OCI-LY7 (cell line): ENCODE measurements at places on chromosomes 2 and 18.
A peak's percentile ranks its signal among the peaks of the same experiment; 100 is the strongest.

DNA sequence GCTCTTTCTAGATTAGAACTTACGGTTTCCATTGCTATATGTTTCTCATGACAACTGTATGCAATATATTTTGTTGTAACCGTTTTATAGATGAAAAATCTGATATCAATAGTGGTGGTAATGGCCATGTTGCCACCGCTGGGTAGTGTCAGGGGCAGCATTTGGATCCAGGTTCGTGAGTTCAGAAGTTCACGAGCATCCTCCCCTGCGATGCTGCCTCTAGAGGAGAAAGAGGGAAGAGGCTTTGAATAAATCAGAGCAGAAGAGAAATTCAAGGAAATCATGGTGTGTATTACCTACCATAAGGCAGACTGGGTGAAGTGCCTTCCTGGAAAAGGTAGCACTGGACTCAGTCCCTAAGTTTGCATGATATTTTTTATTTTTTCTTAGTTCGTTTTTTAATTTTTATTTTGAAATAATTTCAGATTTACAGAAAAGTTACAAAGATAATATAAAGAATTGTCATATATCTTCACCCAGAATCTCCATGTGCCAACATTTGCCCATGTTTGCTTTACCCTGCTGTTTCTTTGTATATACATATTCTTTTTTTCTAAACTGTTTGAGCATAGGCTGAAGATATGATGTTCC is 3.3 kb upstream of the ZBTB7C start:
- DNase-seq, result peak; percentile 36

- DNase-seq, result no peak
These were observed 489.1 kb upstream of the SMIM21 start for GRCh38 chr18:75916624-75916982.

GRCh38 chr2:55743583-55743982 is 49.9 kb upstream of the PNPT1 start:
- no peak for DNase-seq

GRCh38 chr18:36711813-36712444 is 116.9 kb downstream of the TPGS2 start:
- no peak for DNase-seq

DNA sequence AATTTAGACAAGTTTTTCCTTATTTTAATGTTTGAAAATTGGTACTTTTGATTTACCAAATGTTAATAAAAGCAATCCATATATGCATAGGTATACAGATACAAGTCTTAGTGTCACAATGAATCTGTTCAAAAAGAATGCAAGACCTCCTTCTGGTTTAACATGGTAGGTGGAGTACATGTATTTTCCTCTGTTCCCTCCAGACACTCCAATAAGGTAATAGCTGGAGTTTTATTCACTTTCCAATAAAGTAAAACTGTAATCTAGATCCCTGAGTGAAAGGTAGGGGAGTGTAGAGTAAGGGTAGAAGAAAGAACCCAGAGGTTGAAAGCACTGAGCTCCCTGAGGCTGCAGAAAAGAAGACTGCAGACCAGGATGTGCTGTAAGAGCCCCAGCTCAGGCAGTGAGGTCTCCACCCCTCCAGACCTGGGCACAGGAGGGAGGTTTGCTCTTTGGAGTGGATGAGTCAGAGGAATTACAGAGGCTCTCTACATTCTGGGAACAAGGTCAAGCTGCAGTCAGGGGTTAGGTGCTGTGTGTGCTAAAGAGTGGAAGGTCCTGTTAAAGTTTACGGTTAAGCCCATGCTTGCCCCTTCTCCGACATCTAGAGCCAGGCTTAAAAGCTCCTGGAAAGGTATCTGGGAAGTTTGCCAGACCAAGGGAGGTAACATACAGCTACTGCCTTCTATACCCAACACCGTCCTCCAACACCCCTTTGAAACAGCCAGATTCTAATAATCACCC is 27.6 kb upstream of the STAT1 start:
- no peak for DNase-seq

DNA sequence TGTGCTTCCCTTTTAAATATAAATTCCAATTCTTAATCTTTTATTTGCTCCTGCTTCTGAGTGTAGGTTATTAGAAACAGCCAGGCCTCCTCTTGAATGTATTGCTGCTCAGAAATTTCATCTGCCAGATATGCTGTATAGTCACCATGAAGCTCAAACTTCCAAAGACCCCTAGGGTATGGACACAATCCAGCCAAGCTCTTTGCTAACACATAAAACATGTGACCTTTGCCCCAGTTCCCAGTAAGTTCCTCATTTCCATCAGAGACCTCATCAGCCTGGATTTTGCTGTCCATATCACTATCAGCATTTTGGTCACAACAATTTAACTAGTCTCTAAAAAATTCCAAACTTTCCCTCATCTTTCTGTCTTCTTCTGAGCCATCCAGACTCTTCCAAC is 75.2 kb downstream of the MAP2 start:
- no peak for DNase-seq

- no peak for DNase-seq
These were observed 257.2 kb downstream of the SRBD1 start for GRCh38 chr2:45353879-45354278.

DNA sequence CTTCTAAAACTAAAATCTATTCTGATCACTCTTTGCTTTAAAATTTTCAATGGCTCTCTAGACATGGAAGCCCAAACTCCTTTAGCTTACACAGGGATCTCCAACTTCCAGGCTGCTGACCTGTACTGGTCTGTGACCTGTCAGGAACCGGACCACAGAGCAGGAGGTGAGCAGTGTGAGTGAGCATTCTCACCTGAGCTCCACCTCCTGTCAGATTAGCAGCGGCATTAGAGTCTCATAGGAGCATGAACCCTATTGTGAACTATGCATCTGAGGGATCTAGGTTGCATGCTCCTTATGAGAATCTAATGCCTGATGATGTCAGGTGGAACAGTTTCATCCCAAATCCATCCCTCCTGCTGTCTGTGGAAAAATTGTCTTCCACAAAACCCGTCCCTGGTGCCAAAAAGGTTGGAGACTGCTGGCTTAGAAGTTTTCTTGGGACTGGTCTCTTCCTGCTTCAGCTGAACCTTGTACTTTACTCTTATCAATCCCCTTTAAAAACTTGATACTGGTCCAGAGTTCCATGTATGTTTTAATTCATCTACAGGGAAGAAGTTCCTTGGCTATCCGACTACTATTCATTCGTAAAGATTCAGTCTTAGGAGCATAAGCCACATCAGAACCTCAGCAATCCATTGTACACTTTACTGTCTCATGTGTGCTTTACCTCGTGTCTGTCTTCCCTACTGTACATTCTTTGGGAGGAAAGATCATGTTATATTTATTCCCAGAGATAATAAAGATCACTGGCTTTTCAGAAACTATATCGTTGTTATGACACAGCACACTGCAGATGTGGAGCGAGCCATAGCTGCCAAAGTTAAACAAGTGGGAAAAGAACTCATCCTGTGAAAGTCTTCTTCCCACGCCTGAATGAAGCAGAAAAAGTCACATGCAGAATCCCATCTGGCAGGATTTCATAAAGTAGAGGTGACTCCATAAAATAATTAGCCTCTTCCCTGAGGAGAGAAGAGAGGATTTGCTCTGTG is 183.8 kb downstream of the LRATD1 start:
- DNase-seq, result no peak

DNA sequence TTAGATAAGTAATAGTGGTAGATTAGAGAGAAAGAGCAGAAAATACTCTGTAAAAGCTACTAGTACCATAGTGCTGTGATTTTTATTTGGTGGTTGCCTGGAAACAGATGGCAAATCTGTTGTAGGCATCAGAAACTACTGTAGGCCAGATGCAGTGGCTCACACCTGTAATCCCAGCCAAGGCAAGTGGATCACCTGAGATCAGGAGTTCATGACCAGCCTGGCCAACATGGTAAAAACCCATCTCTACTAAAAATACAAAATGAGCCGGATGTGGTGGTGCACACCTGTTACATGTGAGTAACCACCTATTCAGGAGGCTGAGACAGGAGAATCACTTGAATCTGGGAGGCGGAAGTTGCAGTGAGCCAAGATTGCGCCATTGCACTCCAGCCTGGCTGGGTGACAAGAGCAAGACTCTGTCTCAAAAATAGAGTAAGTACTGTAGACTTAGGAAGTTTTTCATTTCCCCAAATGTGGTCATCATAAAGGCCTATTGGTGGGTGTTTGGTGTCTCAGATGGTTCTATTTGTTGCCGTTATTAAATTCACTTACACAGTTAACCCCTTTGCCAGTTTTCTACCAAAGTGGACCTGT is 79.6 kb downstream of the SPTBN1 start:
- DNase-seq, result peak; percentile 40

- no peak for DNase-seq
These were observed 478.8 kb downstream of the PLCL1 start for GRCh38 chr2:198283146-198283545.

GRCh38 chr2:190205657-190206056 is 114.0 kb downstream of the HIBCH start:
- DNase-seq, result no peak

DNA sequence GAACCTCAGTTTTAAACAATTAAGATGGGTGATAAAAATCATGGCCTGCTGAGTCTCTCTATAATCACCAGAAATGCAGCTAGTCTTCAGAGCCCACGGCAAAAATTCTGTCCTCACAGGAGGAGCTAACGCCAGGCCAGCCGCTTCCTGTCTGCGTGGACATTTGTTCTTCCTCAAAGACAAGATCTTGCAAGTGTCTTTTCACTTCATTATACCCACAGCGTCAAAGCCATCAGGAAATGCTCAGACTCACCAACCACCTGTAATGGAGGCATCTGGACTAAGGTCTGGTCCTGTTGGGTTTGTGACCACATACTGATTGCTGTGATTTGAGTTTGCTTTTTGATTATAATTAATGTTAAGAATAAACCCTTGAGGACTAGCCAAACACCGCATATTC is 473.8 kb upstream of the MC4R start:
- DNase-seq, result no peak

- no peak for DNase-seq
These were observed 1040.3 kb downstream of the SOCS6 start for GRCh38 chr18:71329114-71329513.

- DNase-seq, result no peak
These were observed 30.8 kb upstream of the CCL20 start for GRCh38 chr2:227782804-227783203.

GRCh38 chr18:24502667-24503523 is 42.5 kb downstream of the HRH4 start:
- no peak for DNase-seq

- no peak for DNase-seq
These were observed at the start of gene RAB17 for GRCh38 chr2:237590272-237591140. RAB17 (minus strand) TSS chr2:237590734; CDS start chr2:237586154, 4,580 bp downstream.

DNA sequence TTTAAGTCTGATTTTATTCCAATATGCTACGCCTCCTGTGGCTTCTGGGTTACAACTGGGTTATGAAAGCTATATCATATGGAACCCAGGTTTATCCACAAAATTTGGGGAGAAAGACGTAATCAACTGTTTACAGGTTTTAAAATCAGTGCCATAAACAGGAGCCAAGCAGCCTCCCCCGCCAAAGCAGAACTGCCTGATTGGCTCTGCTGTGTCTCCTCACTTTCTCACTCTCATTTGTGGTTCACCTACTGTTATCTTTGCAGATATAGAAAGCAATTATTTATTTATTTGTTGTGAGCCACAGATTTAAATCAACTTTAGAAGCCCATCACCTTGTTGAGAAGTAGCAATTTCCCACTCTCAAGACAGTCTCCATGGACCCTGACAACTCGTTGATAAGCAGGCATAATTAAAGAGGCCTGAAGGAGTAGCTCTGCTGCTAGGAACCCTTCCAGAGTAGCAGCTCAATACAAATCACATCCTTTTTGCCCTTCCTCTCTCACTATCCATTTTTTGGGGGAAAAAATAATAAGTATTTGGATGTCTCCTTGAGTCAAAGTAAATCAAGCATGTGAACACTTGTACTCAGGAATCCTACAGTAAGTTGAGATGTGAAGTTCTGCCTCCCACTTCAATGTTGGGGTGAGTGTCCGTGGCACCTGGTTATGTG is 191.0 kb upstream of the CCDC150 start:
- DNase-seq, result no peak

DNA sequence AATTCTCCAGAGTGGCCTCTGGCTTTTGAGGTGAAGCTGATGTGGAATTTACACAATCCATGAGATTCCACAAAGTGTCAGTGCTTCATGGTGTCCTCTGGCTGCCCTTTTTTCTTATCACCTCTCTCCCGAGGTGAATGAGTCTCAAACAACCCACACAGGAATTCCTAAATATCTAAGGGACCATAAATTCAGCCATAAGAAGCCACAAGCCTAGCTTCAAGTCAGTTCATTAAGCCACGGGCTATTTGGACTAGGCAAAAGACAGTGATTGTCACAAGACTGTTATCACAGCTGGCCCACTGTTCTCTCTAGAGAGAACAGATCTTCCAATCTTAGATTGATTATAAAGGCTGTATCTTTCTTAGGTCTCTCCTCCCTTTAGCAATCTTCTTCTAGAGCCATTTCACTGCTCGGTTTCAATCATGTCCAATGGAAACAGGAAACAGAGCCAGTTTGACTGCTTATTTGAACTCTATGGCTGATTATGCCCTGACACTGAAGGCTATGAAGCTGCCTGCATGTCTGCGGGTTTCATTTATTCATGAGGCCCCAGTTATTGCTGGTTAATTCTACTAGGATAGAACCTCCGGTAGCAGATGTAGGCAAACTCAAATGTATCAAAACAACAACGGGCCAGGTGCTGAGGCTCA is 4.1 kb downstream of the NEMP2 start:
- no peak for DNase-seq

DNA sequence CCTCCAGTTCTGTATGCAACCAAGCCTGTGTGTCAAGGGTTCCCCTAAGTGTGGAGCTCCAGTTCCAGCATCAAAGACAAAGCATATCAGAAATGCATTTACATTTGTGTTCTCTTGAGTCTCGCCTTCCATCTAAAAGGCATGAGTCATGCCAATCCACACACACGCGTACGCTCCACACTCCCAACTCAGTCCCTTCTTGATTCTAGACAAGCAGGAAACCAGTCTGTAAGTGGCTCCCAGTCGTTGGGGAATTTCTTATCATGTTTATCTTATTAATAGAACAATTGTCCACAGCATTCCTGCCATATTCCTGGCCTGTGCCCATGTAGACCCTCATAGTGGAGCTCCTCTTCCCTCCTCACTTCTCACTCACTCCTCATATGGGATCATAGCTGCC is 86.4 kb upstream of the SLC35G4 start:
- no peak for DNase-seq

DNA sequence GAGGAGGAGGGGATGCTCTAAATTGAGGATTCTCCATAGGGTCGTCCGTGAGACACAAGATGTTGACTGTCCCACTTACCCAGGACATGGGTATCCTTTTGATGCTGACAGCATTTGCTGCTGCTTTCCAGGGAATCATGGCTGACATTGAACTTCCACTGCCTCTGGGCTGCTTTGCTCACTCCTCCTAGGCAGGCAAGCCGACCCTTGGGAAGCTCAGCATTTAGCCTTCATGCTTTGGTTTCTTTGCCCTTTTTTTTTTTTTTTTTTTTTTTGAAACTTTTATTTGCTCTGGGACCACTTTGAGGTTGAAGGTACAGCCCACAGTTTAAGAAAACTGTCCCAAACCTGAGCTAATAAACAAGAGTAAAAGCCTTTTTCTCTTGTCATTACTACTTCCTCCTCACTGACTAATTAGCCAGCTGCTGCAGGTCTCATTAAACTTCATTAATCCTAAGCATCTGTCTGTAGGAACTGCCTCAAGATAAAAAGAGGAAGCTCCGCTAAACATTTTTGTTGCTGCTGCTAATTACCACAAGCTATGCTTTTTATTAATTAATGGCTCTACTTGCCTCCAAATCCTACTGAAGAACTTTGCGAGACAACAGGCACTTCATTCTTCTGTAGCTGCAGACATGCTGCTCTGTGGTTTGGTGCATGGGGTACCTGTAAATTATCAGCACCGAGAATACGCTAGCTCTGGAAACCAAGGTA is 125.4 kb downstream of the SPTBN1 start:
- peak; percentile 80 for DNase-seq
